Thoracic aorta (tissue), 2 donors: ENCODE measurements at places on chromosomes 16 and 17. TPM values are rescaled to one million over a fixed set of nuclear protein-coding genes. Genes with fewer than 3 reads are reported as not detected.

DNA sequence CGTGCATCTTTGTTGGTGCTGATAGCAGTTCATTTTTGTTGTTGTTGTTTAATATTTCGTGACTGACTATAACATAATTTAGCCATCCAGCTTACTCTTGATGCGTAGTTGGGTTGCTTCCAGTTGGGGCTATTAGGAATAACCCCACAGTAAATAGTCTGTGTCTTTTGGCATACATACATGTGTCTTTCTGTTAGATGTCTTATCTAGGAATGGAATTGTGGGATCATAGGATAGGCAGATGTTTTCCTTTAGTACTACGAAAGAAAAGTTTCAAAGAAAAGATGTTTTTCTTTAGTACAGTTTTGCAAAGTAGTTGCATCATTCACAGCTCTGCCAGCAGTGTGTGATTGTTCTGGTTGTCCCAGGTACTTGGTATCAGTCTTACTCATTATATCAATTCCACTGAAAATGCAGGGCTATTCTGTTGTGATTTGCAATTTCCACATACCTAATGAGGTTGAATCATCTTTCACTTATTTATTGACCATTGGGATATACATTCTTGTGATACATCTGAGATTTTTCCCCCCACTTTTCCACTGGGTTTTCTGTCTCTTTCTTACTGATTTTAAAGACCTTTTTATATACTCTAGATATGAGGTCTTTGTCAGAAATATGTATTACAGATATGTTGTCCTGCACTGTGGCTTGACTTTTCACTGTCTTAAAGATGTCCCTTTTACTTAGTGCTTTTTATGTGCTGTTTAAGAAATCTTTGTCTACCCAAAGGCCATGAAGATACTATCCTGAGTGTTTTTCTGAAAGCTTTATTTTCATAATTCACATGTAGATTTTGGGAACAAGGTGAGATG, 173.3 kb downstream of the MRTFB start:
- H3K27me3 ChIP-seq: no peaks in the 10 kb centered on the region
- peaks cover 24% of the 10 kb centered on the region for H3K36me3 ChIP-seq
- H3K4me1 ChIP-seq: peaks cover 27% of the 10 kb centered on the region
- no peak overlapping the region for H3K4me3 ChIP-seq
- H3K27ac ChIP-seq: no peak overlapping the region

GRCh38 chr16:1069154-1069553, 3.4 kb upstream of the SSTR5 start:
- peaks cover 18% of the 10 kb centered on the region for H3K27me3 ChIP-seq
- peaks cover 7% of the 10 kb centered on the region for H3K4me1 ChIP-seq
- no peaks in the 10 kb centered on the region for H3K36me3 ChIP-seq
- no peak overlapping the region for H3K4me3 ChIP-seq
- no peak overlapping the region for H3K27ac ChIP-seq

- H3K4me1 ChIP-seq: no peaks in the 10 kb centered on the region
- H3K27me3 ChIP-seq: no peaks in the 10 kb centered on the region
- H3K36me3 ChIP-seq: no peaks in the 10 kb centered on the region
- H3K4me3 ChIP-seq: no peak overlapping the region
- H3K27ac ChIP-seq: no peak overlapping the region
Observed at GRCh38 chr17:35519439-35519838, 18.0 kb downstream of the SLFN12L start.

- DNase-seq: no peak
- no peak overlapping the region for H3K4me3 ChIP-seq
- peak overlapping the region; percentile 78 for H3K27ac ChIP-seq
- H3K36me3 ChIP-seq: no peaks in the 10 kb centered on the region
- no peaks in the 10 kb centered on the region for H3K27me3 ChIP-seq
Observed at GRCh38 chr17:59848385-59848668, 44.4 kb downstream of the TUBD1 start.

DNA sequence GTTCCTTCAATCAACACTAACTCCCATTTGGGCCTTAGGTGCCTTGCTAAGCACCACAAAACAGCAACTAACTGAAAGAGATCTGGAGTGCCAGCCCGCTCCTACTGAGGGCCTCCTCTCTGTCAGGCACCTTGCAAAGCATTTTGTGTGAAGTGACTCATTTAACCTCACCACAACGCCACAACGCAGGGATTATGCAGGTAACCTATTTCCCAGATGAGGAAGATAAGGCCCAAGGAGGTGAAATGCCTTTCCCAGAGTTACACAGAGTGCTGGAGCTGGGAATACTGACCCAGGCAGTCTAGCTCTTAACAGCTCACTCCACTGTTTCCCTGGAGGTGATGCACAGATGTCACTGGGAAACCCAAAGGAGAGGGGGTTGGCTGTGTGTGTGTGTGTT, 32.8 kb downstream of the DRC3 start:
- H3K36me3 ChIP-seq: no peaks in the 10 kb centered on the region
- no peak overlapping the region for H3K27ac ChIP-seq
- no peak for DNase-seq
- no peaks in the 10 kb centered on the region for H3K27me3 ChIP-seq
- H3K4me1 ChIP-seq: no peaks in the 10 kb centered on the region

DNA sequence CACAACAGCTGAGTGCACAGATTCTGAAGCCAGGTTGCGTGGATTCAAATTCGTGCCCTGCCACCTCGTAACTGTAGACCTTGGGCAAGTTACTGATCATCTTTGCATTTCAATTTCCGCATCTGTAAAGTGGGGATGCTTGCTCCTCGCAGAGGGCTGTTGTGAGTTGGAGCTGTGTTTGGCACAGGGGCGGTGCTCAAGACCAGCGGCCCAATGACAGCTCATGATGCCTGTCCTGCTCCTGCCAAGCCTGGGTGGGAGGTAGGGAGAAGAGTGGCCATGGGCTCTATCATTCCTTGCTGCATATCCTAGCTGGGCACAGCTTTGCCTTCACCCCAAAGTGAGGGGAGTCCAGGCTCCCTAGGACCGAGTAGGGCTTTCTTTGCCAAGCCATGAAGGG, 12.6 kb downstream of the NXPH3 start:
- H3K36me3 ChIP-seq: no peaks in the 10 kb centered on the region
- DNase-seq: no peak
- H3K27ac ChIP-seq: peak overlapping the region; percentile 70
- H3K4me3 ChIP-seq: no peak overlapping the region
- peaks cover 53% of the 10 kb centered on the region for H3K4me1 ChIP-seq

- H3K27me3 ChIP-seq: peaks cover 77% of the 10 kb centered on the region
- no peak for DNase-seq
Observed at GRCh38 chr17:79802736-79803420, 6.0 kb upstream of the CBX8 start.

DNA sequence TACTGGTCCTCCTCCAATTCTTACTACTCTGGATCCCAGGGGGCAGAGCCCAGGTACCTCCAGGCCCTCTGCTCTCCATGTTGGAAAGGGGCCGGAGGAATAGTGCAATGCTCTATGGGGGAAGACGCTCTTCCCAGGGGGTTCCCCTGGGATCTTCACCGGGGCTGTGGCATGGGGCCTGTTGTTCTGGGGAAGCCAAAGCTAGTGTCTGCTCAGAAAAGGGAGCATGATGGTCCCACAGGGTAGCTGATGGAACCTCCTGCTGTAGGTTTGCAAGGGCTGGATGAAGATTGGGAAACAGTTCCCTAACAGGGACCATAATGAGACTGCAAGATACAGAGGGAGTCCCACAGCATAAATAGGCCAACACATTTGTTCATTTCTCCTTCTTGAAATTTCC, 114.7 kb downstream of the IRX5 start:
- DNase-seq: no peak
- no peak overlapping the region for H3K27ac ChIP-seq
- no peak overlapping the region for H3K4me3 ChIP-seq

DNA sequence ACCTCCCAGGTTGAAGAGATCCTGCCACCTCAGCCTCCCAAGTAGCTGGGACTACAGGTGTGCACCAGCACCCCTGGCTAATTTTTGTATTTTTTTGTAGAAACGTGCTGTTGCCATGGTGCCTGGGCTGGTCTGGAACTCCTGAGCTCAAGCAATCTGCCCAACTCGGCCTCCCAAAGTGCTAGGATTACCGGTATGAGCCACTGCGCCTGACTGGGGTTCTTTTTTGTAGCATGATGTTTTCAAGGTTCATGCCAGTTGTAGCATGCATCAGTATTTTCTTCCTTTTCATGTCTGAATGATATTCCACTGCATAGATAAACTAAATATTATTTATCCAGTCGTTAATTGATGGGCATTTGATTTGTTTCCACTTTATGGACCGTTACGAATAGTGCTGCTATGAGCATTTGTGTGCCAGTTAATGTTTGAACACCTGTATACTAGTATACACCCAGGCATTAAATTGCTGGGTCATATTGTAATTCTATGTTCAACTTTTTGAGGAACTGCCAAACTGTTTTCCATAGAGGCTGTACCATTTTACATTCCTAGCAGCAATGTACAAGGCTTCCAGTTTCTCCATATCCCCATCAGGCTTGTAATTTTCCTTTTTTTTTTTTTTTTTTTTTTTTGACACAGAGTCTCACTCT, 24.8 kb upstream of the CEP20 start:
- no peaks in the 10 kb centered on the region for H3K27me3 ChIP-seq
- no peak overlapping the region for H3K4me3 ChIP-seq
- DNase-seq: no peak
- no peaks in the 10 kb centered on the region for H3K4me1 ChIP-seq
- no peaks in the 10 kb centered on the region for H3K36me3 ChIP-seq
- H3K27ac ChIP-seq: no peak overlapping the region

DNA sequence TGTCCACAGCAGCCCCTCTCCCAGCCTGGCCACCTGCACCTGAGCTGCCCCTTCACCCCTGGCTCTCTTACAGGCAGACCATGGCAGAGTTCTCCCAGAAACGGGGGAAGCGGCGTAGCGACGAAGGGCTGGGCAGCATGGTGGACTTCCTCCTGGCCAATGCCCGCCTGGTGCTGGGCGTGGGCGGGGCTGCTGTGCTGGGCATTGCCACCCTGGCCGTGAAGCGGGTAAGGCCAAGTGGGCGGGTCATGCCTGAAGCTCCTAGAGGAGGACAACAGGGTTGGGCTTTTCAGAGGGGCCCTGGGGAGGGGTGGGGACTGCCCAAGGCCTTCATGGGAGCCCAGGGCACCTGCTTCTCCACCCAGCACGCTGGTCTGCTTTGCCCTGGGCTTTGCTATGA, 2.2 kb downstream of the MIEF2 start:
- peak overlapping the region; percentile 96 for H3K27ac ChIP-seq
- H3K27me3 ChIP-seq: no peaks in the 10 kb centered on the region

DNA sequence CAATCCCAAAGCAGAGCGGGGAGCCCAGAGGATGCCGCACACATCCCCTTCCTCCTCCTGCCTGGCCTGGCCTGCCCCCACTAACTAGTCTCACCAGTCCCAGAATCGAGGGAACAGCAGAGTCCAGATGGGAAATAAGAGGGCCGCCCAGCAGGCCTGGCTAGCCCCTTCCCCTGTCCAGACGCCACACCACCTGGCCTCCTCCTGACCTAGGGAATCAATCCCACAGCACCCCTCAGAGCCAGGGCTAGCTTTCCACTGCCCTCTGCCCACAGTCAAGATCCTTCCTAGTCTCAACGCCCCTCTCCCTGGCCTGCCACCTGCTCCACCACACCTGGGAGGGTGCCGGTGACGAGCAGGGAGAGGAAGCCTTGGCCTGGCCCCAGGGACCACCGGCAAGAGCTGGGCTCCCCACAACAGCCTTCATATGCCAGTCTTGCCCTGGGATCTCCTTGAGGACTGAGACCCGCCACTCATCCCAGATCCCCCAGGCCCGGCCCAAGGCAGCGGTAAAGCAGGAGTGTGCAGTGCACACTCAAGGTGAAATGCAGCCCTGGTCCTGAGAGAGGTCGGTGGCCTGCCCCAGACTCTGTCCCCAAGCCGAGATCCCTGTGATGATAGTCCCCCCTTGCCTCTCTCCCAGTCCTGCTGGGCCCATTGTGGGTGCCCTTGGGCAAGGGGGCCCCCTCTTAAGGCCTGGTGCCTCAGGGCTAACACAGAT, 27.9 kb downstream of the KATNB1 start:
- no peak overlapping the region for H3K27ac ChIP-seq
- no peak overlapping the region for H3K4me3 ChIP-seq
- peaks cover 15% of the 10 kb centered on the region for H3K36me3 ChIP-seq
- H3K4me1 ChIP-seq: no peaks in the 10 kb centered on the region
- no peak for DNase-seq
- no peaks in the 10 kb centered on the region for H3K27me3 ChIP-seq

DNA sequence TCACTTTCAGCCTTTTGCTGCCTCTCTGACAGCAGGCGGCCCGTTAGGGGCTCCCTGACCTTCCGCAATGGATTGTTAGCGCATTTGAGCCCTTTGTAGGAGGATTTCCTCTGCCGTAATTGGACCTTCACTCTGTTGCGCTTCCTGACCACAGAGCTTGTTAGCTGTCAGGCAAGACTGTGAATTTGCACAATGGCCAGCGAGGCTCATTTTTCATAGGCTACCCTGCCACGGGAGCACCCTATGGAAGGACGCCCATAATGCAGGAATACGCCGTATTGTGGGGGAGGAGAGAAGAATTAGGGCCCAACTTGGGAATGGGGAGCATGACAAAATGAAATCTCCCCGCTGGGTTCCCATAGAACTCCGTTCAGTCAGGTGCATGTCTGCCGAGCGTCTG, 205.2 kb upstream of the NLRP1 start:
- H3K4me1 ChIP-seq: no peaks in the 10 kb centered on the region
- no peak overlapping the region for H3K4me3 ChIP-seq
- no peaks in the 10 kb centered on the region for H3K27me3 ChIP-seq
- no peaks in the 10 kb centered on the region for H3K36me3 ChIP-seq

- no peak within 1 kb of the TSS for H3K27ac ChIP-seq
- H3K4me1 ChIP-seq: peaks cover 24% of the 10 kb centered on the region
- no peaks in the 10 kb centered on the region for H3K36me3 ChIP-seq
- no peak for DNase-seq
Observed at GRCh38 chr16:566475-567372, at the start of gene NHLRC4. Gene NHLRC4 (plus strand): TSS chr16:567005. CDS start chr16:568048, 1,043 bp downstream.

DNA sequence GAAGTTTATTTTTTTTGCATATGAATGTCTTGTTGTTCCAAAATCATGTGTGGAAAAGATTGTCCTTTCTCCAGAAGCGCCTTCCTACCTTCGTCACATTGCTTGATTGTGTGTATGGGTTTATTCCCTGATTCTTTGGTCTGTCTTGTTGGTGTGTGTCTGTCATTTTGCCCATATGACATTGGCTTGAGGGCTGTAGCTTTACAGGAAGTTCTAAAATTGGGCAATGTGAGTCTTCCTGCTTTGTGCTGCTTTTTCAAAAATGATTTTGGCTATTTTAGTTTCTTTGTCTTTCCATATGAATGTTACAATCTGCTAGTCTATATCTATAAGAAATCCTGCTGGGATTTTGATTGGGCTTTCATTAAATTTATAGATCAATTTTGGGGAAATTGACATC, 217.2 kb downstream of the SNX29 start:
- no peaks in the 10 kb centered on the region for H3K27me3 ChIP-seq
- no peaks in the 10 kb centered on the region for H3K36me3 ChIP-seq
- H3K4me3 ChIP-seq: no peak overlapping the region
- no peaks in the 10 kb centered on the region for H3K4me1 ChIP-seq

Gene TEKT1
- not detected for total RNA-seq

Gene CRK
- total RNA-seq: 76.0 TPM

Gene CMTM4
- total RNA-seq: 12.0 TPM

Gene LDAF1
- 110 TPM for total RNA-seq

Gene CPHXL2
- not detected for total RNA-seq

Gene CCL11
- not detected for total RNA-seq

Gene TMEM98
- total RNA-seq: 85.3 TPM
